ENCODE measurements at places on chromosomes 3 and 15.

- DNase-seq: no peak
These were observed 22.6 kb downstream of the SLC51A start for GRCh38 chr3:196238612-196239560.

GRCh38 chr3:73437828-73438227 lies 186.9 kb downstream of the PDZRN3 start:
- no peak for DNase-seq

DNA sequence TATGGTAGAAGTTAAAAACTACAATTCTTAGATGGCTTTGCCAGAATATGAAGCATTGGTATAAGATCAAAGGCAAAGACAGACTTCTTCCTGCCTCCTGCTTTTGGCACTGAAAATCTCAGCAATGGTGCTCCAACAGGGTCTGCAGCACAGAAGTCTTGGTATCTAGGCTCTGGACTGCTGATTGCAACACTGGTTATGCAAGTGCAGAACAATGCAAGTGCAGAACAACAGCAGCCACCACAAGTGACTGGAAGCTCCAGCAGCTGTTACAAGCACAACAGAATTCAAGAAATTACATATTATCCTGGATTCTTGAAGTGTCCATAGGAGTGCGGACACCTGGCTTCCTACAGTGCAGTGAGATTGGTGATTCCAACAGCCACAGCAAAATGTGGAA lies 33.7 kb downstream of the ZBTB20 start:
- no peak for DNase-seq

GRCh38 chr3:118792191-118792590 lies 242.5 kb downstream of the IGSF11 start:
- no peak for DNase-seq

DNA sequence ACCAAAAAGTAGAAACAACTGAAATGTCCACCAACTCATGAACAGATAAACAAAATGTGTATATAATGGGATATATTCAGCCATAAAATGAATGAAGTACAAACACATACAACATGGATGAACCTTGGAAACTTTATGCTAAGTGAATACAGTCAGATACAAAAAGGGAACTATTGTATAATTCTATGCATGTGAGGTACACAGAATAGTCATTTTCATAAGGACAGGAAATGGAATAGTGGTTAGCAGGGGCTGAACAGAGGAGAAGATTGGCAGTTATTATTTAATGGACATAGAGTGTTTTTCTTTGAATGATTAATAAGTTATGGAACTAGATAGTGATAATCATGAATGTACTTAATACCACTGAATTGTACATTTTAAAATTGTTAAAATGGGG lies 20.0 kb upstream of the TRANK1 start:
- no peak for DNase-seq

GRCh38 chr3:128910006-128910405 lies 30.6 kb downstream of the ACAD9 start:
- no peak for DNase-seq

DNA sequence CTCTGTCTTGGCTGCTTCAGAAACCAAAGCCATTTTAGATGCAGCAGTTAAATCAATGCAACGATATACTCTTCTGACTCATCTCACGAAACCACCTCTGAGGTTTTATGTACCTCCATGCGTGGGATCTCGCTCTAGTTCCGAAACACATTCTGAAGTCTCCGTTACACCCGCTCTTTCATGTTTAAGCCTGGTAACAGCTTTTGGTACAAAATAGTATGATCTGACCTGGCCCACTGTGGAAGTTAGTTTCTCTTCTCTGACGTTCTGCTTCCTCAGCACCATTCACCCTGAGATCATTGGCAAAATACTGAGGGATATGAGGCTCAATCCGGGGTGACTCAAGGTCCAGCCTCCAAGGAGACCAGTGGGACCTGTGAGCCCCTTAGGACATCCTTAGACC lies 121.9 kb downstream of the TMEM266 start:
- DNase-seq: no peak

GRCh38 chr15:74725845-74726773 lies 781 bp upstream of the CYP1A1 start:
- peak; percentile 10 for DNase-seq

- DNase-seq: no peak
These were observed 1.1 kb downstream of the NFKBIZ start for GRCh38 chr3:101850246-101851051.

- no peak for DNase-seq
These were observed 48.5 kb upstream of the TRA2B start for GRCh38 chr3:185986198-185986777.

DNA sequence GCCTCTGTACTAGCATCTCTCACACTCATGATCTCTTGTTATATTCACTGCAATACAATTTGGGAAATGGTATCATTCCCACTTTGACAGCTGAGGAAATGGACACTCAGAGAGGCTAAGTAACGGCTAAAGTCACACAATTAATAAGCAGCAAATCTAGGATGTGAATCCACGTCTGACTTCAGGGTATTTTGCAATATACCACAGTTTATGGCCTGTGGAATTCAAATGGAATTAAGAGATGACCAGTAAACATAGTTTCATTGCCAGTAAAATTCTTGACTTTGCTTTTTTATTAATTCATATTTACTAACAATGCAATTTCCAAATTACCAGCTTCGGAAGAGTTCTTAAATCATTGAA lies 61.1 kb downstream of the CCNL1 start:
- no peak for DNase-seq

DNA sequence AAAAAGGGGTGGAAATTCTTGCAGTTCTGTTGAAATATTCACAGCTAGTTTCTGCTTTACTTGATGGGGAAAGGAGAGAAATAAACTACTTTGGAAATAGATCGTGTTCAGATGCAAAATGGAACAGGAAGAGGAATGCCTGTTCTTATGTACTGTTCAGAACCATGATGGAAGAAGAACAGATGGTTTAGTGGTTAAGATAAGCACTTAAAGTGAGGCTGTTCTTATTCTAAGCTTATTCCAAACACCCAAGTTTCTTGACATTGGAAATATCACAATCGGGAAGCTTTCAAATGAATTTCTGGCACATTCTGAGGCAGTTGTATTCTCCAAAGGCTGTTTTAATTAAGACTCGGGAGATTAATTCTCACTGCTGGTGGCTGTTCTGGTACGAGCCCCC lies 228.5 kb downstream of the LSAMP start:
- DNase-seq: no peak

DNA sequence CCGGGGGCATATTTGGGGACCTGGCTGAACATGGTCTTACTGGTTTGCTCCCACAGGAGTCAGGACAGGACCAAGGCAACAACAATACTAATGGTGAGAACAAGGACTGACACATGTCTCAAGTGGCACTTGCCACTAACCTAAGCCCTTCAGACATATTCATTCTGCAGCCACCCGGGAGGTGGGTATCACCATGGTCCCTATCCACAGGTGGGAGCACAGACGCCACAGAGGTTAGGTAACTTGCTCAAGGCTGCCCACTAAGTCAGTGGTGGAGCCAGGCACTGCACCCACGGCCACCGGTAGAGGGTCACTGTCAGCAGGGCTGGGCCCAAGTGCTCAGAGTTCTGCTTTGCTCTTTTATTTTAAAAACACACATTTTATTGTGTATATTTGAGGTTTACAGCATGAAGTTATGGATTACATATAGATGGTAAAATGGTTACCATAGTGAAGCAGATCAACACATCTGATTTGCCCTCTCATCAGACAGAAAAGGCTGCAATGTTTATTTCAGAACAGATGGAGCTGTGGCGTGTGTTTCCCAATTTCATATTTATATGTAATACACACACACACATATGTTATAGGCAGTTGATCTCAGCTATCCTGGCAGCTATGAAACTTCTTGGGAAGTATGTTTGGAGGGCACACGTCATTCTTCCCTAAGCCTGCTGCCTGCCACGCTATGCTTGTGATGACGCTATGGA lies 30.0 kb upstream of the SLC41A3 start:
- no peak for DNase-seq

GRCh38 chr15:91578511-91578910 lies 275.0 kb upstream of the SLCO3A1 start:
- DNase-seq: no peak

- no peak for DNase-seq
These were observed 43.5 kb downstream of the IFT57 start for GRCh38 chr3:108178676-108179075.

DNA sequence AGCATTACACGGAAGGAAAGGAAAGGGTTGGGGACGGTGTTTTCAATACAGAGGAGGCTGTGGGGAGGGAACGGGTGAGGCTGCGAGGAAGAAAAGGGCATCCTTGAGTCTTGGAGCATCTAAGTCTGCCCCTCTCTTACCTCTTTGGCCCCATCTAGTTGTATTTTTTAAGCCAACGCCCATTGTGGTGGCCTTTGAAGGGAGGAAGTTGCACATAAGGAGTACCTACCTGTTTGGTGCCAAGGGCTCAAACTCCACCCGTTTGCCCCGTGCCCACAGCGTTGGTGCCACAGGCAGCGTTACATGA lies 146.1 kb upstream of the UMPS start:
- DNase-seq: no peak

DNA sequence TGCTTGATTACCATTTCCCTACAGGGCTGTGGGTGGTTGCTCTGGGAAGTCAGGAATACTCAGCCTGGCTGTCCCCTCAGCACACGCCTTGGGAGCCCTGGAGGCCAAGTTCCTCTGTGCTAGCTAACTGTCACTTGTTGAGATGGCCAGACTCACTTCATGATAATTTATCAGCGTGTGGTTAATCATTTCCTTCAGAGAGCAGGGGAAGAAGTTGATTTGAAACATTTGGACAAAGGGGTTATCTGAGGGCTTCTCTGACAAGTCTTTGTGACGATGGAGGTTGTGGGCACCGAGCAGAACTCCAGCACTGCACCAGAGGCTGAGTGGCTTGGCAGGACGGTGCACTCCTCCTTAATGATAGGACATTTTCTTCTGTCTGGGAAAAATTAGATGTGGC lies 61.9 kb downstream of the WHAMM start:
- DNase-seq: no peak

- no peak for DNase-seq
These were observed 133.5 kb upstream of the STT3B start for GRCh38 chr3:31399271-31399670.

DNA sequence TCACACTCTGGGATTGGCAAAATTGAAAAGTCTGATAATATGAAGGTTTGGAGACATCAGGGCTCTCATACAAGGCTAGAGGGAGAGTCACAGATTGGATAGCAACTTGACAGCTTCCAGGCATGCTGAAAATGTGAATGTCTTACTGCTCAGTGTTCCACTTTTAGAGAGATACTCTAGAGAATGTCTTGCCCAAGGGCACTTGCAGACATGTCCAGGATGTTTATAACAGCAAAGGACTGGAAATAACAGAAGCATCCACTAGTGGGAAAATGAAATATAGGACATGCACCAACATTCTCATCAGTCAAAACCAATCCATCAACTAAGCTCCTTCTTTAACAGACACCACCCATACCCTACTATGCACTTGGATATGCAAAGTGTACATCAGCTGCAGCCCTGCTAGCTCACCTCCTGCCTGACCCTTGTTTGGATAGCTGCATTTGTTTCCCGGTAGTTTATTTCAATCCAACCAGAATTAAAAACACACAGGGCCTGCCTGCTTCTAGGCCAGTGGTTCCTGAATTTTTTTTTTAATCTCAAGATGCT lies 101.6 kb upstream of the ARHGEF3 start:
- no peak for DNase-seq

DNA sequence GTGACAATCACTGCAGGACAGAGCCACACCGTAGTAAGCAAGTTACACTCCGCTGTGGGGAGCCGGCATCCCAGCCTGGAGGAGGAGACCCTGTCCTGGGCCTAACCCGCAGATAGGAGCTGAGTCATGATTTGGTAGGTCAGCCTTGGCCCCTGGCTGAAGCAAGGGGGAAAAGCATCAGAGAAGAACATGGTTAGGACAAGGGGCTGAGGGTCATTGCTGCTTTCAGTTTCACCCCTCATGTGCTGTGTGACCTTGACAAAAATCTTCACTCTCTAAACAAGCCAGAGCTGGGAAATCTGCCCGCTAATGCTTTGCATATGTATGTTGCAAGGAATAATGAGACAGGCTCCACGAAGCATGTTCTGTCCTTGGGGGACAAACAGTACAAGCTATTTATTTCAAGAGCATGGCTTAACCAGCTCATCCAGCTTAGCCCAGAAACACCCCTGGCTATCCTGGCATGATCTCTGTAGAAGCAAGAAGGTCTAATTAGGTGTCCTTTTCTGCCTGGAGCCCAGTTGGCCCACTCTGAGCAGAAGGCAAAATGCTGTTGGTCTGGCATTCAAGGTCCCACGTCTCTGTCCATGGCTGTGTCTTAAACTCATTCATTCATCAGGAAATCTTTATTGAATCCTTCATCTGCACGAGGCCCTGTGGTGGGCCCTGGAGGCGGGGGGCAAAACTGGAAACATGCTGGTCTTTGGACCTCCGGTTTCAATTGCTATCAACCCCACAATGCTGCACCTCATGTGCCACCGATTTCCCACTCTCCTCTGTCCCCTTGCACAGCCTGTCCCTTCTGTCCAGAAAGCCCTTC lies 221.3 kb upstream of the LYSMD4 start:
- no peak for DNase-seq

DNA sequence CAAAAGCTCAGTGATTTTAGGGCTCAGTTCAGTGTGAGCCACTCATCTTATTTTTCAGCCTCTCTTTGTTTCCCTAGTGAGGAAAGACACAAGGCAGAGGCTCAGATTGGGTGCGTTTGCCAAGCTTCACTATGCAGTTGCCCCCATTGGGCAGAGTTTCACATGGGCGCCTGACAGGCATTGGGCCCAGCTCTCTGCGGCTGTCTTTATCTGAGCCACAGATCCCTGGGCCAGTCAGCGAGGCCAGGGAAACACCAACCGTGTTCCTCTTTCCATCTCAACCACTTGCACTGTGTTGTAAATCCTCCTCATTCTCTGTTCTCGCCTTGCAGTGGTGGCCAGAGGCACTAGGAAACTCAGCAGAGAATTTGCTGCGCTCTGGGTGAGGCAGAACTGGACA lies 10.8 kb downstream of the ESYT3 start:
- no peak for DNase-seq

DNA sequence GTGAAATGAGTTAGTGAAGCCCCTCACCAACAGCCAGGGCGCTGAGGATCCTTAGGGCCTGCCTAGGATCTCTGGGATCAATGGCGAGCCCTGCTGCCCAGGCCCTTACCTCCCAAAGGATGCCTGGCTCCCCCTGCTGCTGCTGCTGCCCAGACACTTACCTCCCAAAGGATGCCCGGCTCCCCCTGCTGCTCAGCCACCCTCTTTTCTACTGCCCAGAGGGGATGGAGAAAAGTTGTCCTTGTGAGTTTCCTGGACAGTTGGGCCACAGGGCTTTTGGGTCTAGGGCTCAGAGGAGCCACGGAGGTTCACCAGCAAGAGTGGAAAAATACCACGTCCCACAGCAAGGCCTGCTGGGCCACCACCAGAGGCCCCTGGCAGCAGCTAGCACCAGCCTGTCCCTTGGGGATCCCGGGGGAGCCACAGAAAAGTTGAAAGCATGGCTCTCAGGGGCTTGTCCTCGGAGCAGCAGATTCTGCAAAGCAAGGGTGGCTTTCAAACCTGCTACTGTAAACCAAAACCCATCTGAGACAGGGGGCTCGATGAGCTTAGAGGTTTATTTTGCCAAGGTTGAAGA lies 59.4 kb downstream of the SLC6A6 start:
- DNase-seq: peak; percentile 21

DNA sequence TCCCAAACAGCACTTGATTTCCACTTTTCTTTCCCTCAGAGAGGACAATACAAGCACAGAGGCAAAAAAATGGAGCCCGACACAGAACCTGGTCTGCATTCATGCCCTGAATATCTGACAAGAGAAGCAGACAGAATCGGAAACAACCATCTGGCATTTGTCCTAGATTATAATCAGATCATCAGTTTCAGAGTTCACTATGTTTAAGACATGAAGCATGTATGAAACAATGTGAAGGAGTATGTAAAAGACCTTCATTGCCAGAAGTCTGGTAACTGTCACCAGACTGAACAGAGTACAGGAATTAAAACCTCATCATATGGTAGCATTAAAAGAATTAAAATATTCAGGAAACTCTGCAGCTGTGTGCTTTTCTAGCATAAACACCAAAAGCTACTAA lies 65.0 kb downstream of the SETD2 start:
- no peak for DNase-seq
